ENCODE measurements at places on chromosomes 2 and 18.

DNA sequence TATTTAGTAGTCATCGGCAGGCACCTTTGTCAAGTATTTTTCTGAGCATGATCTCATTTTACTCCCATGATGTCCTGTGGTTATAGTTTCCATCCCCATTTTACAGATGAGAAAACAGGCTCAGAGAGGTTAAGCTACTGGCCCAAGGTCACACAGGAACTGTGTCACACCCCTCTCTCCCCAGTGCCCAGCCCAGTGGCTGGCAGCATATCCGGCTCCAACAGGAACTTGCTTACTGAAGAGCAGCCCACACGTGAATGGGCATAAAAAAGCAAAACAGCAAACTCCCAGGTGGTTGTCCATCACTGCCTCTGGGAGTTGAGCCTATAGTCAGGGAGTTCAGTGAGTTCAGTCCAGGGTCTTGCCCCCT is 8.3 kb upstream of the KLF11 start:
- DNase-seq: no peak

- no peak for DNase-seq
Observed at GRCh38 chr2:200170221-200170620, 136.3 kb upstream of the SPATS2L start.

DNA sequence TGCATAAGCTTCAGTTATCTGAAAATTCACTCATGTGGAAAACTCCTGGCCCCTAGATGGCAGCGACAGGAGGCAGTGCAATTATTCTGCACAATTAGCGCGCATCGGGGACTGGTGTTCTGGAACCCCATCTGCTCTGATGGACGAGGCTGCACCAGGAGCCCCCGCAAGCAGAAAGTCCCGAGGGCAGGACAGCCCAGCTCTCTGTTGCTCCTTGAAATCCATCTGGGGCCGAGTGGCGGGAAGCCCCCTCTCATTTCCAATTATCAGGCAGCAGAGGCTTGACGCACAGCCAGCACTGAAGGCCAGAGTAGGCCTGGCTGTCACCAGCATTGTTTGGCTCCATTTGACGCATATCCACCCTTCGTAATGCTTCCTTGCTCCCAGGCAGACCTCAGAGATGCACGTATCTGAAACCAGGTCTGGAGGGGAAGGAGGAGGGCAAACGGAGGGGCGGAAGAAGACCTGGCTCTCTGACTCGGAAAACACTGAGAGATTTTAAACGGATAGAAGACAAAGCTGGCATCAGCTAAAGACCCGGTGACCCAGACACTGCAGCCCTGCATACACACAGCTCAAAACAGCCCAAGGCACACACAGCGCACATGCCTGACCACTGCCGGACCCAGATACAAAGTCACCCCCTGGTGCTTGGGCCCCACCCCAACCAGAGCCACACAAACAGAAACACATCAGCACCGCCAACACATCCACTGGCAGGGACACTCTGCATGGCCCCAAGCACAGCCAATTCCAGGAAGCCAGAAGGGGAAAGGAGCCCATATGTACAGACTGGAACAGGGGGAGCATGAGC is 69.8 kb downstream of the TNS1 start:
- no peak for DNase-seq

DNA sequence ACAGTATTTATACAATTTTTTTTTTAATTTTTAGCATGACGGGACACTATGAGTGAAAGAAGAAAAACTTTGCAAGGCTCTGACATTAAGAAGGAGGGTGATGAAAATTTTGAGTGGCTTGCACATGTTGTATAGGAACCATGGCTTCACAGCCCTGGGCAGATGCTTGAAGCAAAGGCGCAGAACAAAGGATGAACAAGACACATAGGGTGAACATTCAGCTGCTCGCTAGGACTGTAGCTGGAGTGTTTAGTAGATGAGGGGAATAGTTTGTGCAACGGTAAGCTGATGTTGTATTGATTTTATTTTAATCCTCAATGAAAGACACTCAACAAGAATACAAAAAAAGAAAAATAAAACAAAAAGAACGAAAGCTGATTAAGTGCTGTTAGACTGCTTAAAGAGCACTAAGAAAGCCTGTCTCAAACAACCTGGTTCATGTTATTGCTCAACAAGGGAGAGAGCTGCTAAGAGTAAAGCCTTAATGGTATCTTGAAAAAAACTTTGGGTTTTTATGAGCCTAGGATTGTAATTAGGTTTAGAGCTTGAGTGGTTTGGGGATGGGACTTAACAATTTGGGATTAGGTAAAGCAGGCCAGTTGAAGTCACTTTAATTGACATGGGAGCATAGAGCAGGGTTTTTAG is 41.2 kb upstream of the GCFC2 start:
- DNase-seq: no peak

- no peak for DNase-seq
Observed at GRCh38 chr2:157876786-157877138, 632 bp upstream of the ACVR1 start.

- DNase-seq: no peak
Observed at GRCh38 chr2:219511547-219512325, 2.5 kb upstream of the ASIC4 start.

- DNase-seq: no peak
Observed at GRCh38 chr2:16642088-16642487, 23.5 kb downstream of the CYRIA start.

DNA sequence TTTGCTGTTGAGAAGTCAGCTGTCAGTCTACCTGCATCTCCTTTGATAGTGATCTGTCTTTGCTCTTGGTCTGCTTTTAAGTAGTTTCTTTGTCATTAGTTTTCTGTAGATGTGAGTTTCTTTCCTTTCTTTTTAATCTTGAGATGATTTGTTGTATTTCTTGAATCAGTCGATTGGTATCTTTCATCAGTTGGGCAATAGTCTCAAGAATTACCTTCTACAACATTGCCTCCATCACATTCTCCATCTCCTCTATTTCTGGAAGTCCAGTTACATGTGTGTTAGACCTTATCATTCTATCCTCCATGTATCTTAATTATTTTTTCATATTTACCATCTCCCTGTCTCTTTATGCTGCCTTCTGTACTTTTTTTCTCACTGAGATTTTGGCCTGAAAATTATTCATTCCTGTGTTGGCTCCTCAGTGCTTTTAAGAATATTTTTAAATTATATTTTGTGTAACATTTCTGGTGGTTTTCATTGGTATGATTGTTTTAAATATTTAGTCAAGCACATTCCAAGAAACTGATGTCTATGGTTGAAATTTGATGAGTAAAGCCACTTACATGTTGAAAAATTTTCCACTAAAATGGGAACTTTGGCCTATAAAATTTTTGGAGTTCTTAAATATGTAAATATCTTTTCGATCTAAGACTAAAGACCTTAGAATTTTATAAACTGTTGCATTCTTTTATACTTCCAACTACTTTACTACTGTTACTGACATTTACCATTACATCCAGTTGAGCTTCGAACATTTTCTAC is 239.5 kb upstream of the MGAT5 start:
- DNase-seq: no peak

DNA sequence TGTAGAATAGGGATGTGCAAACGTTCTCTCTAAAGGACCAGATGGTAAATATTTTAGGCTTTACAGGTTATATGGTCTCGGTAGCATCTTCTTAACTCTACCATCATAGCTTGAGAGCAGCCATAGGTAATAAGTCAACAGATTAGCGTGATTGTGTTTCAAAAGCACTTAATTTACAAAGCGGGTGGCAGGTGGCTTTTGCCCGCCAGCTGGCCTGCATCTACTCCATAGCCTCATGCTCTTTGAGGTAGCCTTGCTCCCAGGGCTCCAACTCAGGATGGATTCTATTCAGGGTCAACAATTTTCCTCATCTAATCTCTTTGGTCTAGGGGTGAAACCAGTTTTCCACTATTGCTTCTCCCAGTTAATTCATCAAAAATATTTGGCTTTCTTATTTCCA is 5.0 kb upstream of the ATP9B start:
- no peak for DNase-seq

DNA sequence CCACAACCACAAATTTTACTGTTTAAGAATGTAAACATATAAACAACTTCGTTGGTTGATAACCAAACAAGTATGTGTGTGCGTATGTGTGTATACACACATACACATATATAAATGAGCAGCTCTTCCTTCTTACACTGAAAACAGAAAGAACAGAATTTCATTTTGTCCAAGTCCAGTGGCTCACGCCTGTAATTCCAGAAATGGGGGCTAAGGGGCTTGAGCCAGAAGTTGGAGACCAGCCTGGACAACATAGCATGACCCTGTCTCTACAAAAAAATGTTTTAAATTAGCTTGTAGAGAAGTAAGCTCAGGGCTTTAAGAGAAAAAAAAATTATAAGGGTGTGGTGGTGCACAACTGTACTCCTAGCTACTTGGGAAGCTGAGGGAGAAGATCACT is 12.3 kb downstream of the NCKAP1 start:
- no peak for DNase-seq

GRCh38 chr18:49884959-49885358 is 71.6 kb upstream of the ACAA2 start:
- no peak for DNase-seq

DNA sequence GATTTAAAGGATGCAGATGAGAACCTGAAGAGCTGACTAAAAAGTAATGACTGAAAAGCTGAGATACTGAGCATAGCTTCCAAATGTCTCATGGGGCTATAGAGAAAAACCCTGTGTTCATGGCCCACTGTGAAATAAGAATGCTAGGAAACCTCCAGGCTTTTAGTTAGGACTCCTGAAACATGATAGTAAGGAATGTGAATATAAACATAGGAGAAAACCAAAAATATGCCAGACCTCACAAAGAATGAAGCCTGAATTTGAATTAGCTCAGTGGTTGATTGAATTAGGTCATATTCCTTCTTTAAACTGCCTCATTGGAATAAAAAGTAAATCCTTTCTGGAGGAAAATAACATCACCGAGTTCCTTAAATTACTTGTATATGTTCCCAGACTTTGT is 194.5 kb upstream of the NXPH2 start:
- DNase-seq: no peak

GRCh38 chr18:48521723-48522122 is 17.1 kb upstream of the CTIF start:
- DNase-seq: no peak

Data from stimulated activated CD8-positive, alpha-beta memory T cell treated with anti-CD3 and anti-CD28 coated beads, Interleukin-12 subunit alpha, Interleukin-12 subunit beta, amount 100 ng/mL, for 4 hours (primary cell).